Spinal cord (tissue), 10 donors: ENCODE measurements at places on chromosomes 1 and 21.

DNA sequence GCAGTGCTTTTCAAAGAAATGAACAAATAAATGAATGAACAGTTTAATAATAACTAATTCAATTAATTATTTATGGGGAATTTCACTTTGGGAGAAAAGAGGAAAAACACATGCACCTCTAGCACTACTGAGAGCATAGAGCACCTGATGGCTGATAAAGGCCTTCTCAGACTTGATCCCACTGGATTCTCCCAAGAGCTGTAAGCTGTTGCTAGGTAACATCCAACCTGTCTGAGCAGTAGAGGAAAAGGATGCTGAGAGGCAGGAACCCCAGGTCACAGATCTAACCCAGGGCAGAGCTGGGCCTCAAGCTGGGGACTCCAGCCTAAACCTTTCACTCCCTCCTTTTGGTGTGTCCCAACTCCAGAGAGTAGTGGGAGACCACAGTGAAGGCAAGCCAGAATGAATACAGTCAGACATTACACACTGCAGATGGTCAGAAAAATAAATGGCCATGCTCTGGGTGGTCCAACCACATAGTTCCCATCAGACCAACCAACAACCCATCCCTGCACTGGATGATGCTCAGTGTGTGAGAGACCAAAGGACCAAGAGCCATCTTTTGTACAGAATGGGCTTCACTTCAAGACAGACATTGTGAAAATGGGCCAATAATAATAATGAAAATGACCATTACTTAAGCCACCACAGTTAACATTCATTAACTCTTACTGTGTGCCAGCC lies 15.4 kb downstream of the TRABD2B start:
- DNase-seq = no peak

- DNase-seq = no peak
These were observed 815.5 kb downstream of the BRINP3 start for GRCh38 chr1:189662190-189662589.

GRCh38 chr1:217876896-217877295 lies 245.8 kb downstream of the SPATA17 start:
- DNase-seq = no peak

GRCh38 chr1:230632273-230632873 lies 9.9 kb upstream of the COG2 start:
- peak; percentile 58 for DNase-seq

DNA sequence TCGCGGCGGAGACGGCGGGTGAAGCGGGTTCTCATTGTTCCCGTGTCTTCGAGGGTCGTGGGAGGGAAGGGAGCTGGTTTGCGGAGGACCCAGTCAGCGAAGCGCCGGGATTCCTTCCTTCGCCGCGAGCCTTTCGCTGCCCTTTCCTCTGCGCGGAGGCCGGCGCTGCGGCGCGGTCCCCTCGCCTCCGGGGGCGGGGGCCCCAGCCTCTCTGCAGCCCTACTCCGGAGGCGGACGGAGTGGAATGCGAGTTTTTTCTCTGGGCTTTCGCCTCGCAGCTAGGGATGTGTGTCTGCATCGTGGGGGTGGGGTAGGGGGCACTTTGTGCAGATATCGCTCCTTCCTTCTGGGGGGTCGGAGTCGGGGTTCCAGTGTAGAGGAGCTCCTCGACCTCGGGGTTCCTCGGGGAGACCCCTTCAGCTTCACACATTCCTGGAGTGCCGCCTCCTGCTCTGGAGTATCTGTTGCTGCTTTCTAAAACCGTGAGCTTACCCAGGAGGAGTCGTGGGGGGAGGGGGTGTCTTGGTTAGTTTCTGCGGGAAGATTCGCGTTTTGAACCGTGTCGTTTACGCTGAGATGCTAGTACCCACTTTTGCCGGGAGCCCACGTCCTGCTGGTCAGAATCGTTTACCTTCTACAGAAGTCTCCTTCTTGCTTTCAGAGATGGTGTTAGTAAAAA lies 595 bp downstream of the RNF2 start:
- peak; percentile 79 for DNase-seq
